Suprapubic skin (tissue), 4 donors: ENCODE measurements at places on chromosomes 2 and 18.

DNA sequence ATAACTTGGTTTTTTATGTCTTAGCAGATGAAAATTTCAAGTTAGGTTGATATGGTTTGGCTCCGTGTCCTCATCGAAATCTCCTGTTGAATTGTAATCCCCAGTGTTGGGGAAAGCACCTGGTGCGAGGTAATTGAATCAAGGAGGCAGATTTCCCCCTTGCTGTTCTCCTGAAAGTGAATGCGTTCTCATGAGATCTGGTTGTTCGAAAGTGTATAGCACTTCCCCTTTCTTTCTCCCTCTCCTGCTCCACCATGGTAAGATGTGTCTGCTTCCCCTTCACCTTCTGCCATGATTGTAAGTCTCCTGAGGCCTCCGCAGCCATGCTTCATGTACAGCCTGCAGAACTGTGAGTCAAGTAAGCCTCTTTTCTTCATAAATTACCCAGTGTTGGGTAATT, 242.1 kb upstream of the TNP1 start:
- no peak for DNase-seq
- H3K27ac ChIP-seq = no peak overlapping the region
- no peaks in the 10 kb centered on the region for H3K4me1 ChIP-seq
- no peaks in the 10 kb centered on the region for H3K36me3 ChIP-seq

- no peak for DNase-seq
- no peaks in the 10 kb centered on the region for H3K36me3 ChIP-seq
- no peak overlapping the region for H3K27ac ChIP-seq
- no peaks in the 10 kb centered on the region for H3K4me1 ChIP-seq
- no peak overlapping the region for H3K4me3 ChIP-seq
Measured at GRCh38 chr2:54038835-54039234, 68.0 kb upstream of the PSME4 start.

DNA sequence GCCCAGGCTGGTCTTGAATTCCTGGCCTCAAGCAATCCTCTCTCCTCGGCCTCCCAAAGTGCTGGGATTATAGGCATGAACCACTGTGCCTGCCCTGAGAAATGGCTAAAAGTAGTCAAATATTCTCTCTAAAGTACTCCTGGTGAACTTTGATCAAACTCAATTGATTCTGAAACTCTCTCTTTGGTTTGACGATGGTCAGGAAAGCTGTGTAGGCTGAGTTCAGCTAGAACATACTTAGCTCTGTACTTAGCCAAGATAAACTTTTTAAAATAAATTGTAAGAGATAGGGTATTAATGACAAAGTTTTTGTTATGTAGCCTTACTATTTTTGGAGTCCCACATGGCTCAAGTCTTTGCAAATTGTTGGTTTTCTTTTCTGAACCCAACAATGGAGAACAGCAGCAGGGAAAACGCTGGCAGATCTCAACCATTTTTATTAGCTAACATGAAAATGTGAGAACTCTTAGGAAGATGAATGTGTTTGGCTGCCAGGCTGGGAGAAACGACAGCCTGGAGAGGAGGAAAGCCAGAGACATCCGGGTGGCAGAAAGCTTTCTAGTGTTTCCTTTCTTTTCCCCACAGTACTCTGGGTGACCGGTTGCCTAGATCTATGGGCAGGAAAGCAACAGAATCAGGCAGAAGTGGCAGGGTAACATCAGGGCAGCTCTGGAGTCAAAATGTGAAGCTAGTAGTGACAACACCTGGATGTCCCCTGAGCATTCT, 193.0 kb upstream of the LHCGR start:
- H3K27me3 ChIP-seq = no peaks in the 10 kb centered on the region
- no peaks in the 10 kb centered on the region for H3K4me1 ChIP-seq
- DNase-seq = no peak
- H3K27ac ChIP-seq = no peak overlapping the region
- no peaks in the 10 kb centered on the region for H3K36me3 ChIP-seq

DNA sequence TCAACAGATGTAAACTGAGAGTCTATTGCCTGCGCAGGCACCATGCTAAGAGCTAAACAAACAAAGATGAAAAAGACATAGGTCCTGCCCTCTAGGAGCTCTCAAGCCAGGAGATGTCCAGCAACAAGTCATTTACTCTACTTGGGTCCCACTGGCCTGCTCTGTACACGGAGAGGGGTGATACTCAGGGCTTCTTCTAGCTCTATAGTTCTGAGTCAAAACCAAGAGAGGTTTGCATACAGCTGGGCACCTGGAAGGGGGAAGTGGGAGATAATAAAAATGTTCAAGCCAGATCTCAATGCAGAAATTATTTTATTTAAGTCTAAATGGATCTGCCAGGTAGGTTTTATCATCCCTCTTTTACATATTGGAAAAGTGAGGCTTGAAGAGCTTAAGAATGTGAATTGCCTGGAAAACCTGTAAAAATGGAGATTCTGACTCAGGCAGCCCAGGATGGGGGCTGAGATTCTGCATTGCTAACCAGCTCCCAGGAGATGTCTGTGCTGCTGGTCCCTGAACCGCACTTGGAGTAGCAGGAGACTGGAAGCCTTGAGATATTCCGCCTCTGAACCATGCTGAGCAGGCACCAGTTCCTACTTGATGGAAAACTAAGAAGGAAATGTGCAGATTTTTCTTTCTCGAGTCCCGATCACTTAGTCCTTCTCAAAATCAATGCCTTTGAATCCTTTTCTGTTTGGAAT, 201.1 kb downstream of the PRKCE start:
- no peaks in the 10 kb centered on the region for H3K36me3 ChIP-seq
- no peak for DNase-seq
- peaks cover 46% of the 10 kb centered on the region for H3K4me1 ChIP-seq
- H3K27ac ChIP-seq = no peak overlapping the region

- no peaks in the 10 kb centered on the region for H3K36me3 ChIP-seq
- H3K27ac ChIP-seq = no peak overlapping the region
- peaks cover 31% of the 10 kb centered on the region for H3K4me1 ChIP-seq
- no peak overlapping the region for H3K4me3 ChIP-seq
- no peaks in the 10 kb centered on the region for H3K27me3 ChIP-seq
Measured at GRCh38 chr2:109256921-109257320, 127.9 kb downstream of the SH3RF3 start.

- H3K4me3 ChIP-seq = no peak overlapping the region
- H3K36me3 ChIP-seq = no peaks in the 10 kb centered on the region
Measured at GRCh38 chr2:98501223-98501622, 56.6 kb downstream of the INPP4A start.

- no peak overlapping the region for H3K4me3 ChIP-seq
- H3K27ac ChIP-seq = no peak overlapping the region
- peaks cover 46% of the 10 kb centered on the region for H3K4me1 ChIP-seq
- no peaks in the 10 kb centered on the region for H3K27me3 ChIP-seq
- no peak for DNase-seq
- no peaks in the 10 kb centered on the region for H3K36me3 ChIP-seq
Measured at GRCh38 chr2:31300309-31300708, 66.4 kb downstream of the EHD3 start.

DNA sequence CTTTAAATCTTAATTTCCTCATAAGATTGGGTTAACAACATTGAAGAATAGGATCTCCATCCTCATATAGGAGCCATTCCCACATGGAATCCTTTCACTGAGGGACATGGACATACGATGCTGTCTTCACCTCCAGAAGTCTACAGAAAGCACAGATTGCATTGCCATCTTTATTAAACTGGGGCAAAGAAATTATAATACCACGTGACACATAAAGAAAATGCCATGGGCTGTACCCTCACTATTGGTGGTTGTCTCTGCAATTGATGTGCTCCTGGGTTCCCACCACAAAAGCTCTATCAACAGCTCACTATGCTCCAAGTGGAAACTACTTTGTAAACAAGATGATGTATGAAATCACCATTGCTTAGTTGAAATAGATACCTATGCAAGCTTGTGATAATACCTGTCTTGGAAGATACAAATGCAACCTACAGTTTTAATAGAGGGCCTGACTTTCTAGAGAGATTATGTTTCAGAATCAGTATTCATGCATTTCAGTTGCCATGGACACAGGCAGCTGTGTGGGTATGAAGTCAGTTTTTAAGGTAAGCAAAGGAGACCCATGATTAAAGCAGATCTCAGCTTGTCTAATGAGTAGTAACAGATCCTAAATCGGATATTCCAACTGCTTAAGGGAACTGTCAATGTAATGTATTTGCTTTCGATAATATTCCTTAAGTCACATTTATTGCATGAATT, 337.0 kb downstream of the RAD51AP2 start:
- H3K27me3 ChIP-seq = no peaks in the 10 kb centered on the region
- DNase-seq = no peak
- no peak overlapping the region for H3K27ac ChIP-seq
- H3K36me3 ChIP-seq = no peaks in the 10 kb centered on the region
- H3K4me1 ChIP-seq = no peaks in the 10 kb centered on the region

DNA sequence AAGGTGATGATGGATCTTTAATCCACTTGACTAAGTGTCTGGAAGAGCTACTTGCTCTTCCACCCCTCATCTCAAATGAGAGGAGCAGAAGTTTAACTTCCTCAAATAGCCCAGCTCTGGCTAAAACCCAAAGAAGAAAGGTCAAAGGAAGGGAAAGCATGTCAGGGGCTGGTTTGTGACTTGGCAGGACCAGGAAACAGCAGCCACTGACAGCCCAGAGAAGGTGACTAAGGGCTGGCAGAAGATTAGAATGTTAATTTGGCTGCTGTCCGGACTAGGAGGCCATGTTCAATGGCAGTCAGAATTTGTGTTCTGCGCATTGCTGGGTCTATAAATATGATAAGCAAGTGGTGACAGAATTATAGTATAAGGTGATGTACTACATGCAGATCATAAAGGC, 386.2 kb downstream of the SETBP1 start:
- no peak overlapping the region for H3K27ac ChIP-seq
- H3K4me3 ChIP-seq = no peak overlapping the region
- H3K36me3 ChIP-seq = peaks cover 12% of the 10 kb centered on the region
- H3K4me1 ChIP-seq = no peaks in the 10 kb centered on the region

GRCh38 chr18:75869162-75869561, 441.7 kb upstream of the SMIM21 start:
- H3K27ac ChIP-seq = no peak overlapping the region
- H3K4me3 ChIP-seq = no peak overlapping the region

DNA sequence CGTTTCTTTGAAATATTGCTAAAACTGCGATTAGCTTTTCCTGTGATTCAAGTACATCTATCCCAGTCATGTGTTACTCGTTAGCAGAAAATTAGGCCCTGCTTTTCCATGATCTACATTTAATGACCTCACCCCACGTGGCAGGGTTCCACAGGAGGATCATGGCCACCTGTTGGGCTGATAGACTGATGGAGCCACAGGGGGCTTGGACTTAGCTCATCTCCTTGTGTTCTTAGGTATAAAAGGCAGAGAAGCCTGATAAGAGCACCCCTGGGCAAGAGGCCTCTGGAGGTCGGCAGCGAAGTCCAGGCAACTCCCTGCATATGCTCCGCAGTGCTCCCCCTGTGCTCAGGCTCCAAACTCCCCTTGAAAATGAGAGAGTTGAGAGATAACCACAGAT, 12.9 kb downstream of the FZD7 start:
- H3K27me3 ChIP-seq = no peaks in the 10 kb centered on the region
- no peak overlapping the region for H3K27ac ChIP-seq
- no peaks in the 10 kb centered on the region for H3K36me3 ChIP-seq
- no peak for DNase-seq

- H3K4me3 ChIP-seq = no peak overlapping the region
Measured at GRCh38 chr2:150466741-150467620, 20.5 kb downstream of the RND3 start.

GRCh38 chr2:66439812-66440542, 5.1 kb downstream of the MEIS1 start:
- H3K4me1 ChIP-seq = peaks cover 17% of the 10 kb centered on the region
- H3K27ac ChIP-seq = peak overlapping the region; percentile 68
- H3K4me3 ChIP-seq = peak overlapping the region; percentile 84
- H3K36me3 ChIP-seq = peaks cover 17% of the 10 kb centered on the region
- DNase-seq = no peak

DNA sequence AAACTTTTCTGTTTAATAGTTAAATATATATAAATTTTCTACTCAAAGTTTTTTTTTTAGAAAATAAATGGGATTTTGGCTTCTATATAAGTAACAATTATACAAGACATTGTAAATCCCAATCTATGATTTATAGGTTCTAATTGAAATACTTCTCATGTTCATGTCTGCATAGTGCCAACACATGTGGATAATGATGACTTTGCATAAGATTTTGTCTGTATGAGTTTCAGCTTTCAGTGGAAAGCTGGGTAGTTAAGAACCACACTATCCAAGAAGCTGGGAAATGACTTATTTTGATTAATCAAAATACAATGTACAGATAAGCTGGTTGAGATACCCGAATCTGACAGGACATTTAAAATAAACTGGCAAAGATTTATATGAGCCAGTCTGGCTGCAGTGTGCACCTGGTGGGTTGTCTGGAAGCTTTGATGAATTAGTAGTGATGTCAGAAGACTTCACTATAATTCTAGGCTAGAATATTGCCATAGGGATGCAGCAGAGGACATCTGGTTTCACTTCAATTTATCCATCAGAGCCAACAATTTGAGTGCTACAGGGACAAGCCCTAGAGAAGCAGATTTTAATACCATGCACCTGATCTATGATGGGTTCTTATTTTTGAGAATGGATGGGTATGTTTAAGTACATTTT, 45.4 kb downstream of the EML6 start:
- H3K4me1 ChIP-seq = peaks cover 3% of the 10 kb centered on the region
- no peaks in the 10 kb centered on the region for H3K36me3 ChIP-seq
- H3K27me3 ChIP-seq = no peaks in the 10 kb centered on the region
- H3K4me3 ChIP-seq = no peak overlapping the region
- no peak for DNase-seq
- no peak overlapping the region for H3K27ac ChIP-seq
